ENCODE measurements at places on chromosomes 2 and 18.

- no peak for DNase-seq
These were observed 59.7 kb downstream of the MAP4K3 start for GRCh38 chr2:39377226-39377939.

DNA sequence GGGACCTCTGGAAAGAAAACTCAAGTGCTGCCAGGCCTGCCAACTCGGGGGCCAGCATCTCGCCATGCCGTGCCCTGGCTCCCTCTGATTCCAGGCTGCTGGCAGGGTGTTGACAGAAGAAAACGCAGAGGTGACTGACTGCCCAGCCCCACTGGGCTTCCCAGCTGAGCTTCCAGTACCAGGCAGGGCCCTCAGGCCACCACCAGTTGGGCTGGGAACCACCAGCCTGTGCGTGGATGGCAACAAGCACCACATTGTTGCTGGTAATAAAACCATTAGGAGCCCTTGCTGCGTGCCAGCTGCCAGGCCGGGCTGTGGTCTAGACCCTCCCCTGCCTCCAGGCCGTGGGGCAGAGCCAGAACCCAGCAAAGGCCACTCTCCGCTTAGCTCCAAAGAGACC, 9.2 kb downstream of the DNMT3A start:
- DNase-seq = peak; percentile 34

DNA sequence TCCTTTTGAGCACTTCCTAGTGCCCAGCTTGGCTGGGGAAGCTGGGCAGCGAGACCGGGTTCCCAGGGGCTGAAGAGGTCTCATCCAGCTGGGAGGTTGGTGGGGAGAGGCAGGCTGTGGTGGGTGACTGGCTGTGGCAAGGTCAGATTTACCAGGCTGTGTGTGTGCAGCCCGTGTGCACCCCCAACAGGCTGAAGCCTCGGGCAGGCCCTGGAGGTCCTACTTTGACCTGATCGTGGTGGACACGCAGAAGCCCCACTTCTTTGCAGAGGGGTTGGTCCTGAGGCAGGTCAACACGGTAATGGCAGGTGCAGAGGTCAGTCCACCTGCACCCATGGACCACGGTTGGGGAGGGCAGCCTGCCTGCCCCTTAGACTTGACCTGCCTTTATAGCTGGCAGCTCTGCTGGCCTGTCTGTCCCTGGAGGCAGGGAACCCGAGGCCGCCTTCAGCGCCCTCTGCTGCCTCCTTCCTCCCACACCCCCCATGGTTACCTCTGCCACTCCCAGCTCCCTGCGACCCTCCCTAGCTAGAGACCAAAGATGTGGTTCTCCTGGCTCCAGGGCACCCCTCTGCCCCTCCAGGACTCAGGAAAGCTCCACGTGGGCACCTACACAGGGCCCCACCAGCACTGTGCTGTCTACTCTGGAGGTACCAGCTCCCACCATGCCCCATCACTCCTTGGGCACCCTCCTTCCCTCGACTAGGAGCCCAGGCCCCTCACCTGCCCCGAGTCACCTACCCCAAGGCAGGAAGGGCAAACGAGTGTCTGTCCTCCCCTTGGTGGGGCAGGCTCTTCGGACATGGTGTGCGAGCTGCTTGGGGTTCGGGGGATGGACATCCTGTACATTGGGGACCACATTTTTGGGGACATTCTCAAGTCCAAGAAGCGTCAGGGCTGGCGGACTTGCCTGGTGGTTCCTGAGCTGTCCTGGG, 4.0 kb downstream of the NT5DC4 start:
- DNase-seq = no peak

GRCh38 chr18:7879717-7880116, 312.6 kb downstream of the PTPRM start:
- DNase-seq = no peak

GRCh38 chr2:48364100-48364499, 165.9 kb upstream of the STON1 start:
- no peak for DNase-seq

DNA sequence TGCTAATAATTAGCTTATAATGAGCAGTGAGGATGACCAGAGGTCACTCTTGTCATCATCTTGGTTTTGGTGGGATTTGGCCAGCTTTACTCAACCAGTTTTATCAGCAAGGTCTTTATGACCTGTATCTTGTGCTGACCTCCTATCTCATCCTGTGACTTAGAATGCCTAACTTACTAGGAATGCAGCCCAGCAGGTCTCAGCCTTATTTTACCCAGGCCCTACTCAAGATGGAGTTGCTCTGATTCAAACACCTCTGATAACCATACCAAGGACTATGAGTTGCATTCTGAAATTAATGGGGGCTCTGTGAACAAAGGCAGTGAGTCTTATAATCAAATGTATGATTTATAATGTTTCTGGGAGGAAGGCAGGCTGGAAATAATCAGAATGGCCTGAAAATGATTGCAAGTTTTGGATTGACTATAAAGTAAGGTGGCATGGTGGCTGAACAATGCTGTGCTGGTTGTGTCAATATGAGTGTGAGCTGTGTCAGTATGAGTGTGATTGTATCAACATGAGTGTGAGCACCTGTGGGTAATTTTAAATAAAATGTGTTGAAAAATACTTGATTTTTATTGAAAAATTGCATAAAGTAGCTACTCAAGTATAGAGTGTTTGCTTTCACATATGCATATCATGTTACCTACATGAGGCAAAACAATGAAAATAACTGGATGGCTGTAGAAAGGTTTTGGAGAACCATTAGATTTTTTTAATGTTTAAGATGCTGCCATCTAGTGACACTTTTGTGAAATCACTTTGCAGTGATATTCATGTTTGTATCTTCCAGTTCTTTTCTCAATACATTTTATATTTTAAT, 103.0 kb downstream of the KYNU start:
- DNase-seq = peak; percentile 14

- no peak for DNase-seq
These were observed 6.4 kb downstream of the GALNT14 start for GRCh38 chr2:31131871-31132270.

DNA sequence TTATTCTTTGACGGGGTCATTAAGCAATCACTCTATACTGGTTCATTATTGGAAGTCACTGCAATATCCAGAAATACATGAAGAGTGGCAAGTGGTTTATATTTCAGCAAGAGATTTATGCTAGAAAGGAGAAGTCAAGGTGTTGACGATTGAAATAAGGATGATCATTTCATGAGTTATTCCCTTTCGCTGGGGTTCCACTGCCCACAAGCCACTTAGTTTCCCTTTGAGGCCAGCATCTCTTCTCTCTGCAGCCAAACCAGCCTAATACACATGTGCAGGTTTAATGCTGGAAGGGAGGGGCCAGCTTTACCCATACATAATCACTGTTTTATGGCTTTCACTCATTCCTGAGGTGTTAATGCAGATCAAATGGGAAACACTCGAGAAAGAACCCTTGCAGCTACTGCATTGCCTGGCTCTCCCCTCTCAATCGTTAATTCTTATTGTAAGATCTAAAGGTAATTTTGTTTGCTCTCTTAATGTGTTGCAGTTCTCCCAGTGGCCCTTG, 108.4 kb downstream of the MEIS1 start:
- DNase-seq = no peak

DNA sequence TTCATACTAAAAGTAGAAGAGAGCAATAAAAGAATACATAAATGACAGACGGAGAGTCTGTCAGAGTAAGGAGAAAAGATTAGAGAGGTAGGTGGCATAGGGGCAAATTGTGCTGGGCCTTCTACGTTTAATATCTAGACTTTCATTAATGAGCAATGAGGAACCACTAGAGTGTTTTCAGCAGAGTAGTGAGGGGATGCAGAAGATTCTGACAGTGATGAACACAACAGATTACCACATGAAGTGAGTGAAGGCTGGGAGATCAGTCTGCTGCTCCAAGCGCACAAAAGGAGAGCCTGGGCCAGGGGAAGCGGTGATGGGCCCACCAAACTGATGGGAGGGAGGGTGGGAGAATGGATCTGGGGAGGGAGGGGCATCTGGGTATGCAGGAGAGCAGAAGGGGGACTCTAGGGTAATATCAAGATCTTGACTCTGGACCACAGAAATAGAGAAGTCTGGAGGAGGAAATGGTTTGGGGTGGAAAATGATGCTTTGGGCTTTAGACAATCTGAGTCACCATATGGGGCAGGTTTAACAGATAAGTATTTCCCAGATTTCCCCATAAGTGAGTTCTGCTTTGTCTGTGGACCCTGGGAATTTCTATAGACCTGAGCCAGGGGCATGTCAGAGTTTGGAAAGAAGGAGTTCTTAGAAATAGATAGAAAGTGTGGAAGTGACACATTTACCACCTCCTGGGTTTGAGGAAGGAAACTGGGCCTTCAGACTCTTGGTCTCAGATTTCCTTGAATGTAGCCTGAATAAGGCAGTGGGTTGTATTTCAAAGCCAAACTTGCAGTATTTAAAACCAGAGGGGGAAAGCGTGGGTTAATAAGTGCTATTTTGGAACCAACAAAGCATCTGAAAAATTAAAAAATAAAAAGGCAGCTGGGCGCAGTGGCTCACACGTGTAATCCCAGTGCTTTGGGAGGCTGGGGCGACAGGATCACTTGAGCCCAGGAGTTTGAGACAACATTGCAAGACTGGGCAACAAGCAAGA, 15.0 kb upstream of the IL1A start:
- no peak for DNase-seq

GRCh38 chr2:157900203-157900602, 24.1 kb upstream of the ACVR1 start:
- no peak for DNase-seq

GRCh38 chr2:190879474-190880377, 895 bp upstream of the GLS start:
- peak; percentile 32 for DNase-seq

DNA sequence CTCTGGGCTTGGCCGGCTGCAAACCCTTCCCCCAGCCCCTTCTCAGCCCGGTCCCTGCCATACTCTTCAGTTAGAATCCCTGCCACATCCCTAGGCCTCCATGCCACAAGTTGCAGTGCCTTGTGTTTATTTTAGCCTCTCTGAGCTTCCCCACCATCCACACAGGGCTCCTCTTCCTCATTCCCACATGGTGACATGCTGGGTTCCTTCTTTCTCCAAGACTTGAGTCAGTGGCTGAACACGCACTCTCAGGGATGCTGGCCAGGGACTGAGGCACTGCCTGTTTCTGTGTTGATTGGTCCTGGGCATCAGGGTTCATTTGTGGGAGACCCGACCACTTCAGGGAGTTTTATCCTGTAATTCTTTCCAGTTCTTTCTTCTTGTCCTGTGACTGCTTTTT, 56.3 kb downstream of the KCNS3 start:
- DNase-seq = no peak

GRCh38 chr2:221137385-221137784, 434.7 kb downstream of the EPHA4 start:
- no peak for DNase-seq

Data from NCI-H2081 (cell line).